ENCODE measurements at places on chromosomes 11 and 22. TPM values are rescaled to one million over a fixed set of nuclear protein-coding genes. Genes with fewer than 3 reads are reported as not detected.
A peak's percentile ranks its signal among the peaks of the same experiment; 100 is the strongest.

RBFOX2 gene
- 71.5 TPM for total RNA-seq

UBQLNL gene
- 0.12 TPM for total RNA-seq

NEU3 gene
- 4.8 TPM for total RNA-seq

MLC1 gene
- 0.29 TPM for total RNA-seq

MMP12 gene
- total RNA-seq = not detected

OR51E2 gene
- 0.31 TPM for total RNA-seq

PLAAT2 gene
- 0.32 TPM for total RNA-seq

MMP8 gene
- total RNA-seq = 0.37 TPM

DRICH1 gene
- not detected for total RNA-seq

AMOTL1 gene
- total RNA-seq = 60.6 TPM

DNA sequence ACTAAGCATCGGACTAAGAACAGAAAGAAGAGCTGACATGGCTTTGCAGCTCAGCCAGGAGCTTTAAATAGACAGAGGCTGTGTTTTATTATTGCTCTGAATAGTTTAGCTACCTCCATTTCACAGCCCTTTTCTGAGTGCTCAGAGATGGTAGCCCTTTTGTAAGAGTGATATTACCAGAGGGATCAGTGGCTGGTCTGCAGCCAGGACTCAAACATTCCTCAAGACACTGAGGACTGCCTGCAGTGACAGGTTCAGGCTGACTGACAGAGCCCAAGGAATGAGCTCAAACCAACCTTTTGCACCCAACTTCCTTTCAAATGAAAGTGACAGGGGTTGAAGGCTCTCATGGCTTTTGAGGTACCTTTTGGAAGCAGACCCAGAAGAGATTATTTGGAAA is 189.0 kb downstream of the DDX10 start:
- no peak for DNase-seq

GRCh38 chr22:38411016-38411415 is 44.0 kb downstream of the KCNJ4 start:
- DNase-seq = no peak

GRCh38 chr11:31847761-31848160 is 36.6 kb upstream of the PAX6 start:
- DNase-seq = no peak

- DNase-seq = peak; percentile 28
These were observed 2.9 kb downstream of the SEPTIN5 start for GRCh38 chr22:19717181-19717580.

GRCh38 chr11:39190751-39191150 is 2268.7 kb downstream of the LRRC4C start:
- no peak for DNase-seq

- DNase-seq = no peak
These were observed 2.4 kb downstream of the CELSR1 start for GRCh38 chr22:46534901-46535630.

GRCh38 chr11:8760896-8761295 is 78.3 kb downstream of the RPL27A start:
- no peak for DNase-seq

GRCh38 chr11:13687271-13687670 is 18.8 kb downstream of the FAR1 start:
- no peak for DNase-seq

GRCh38 chr11:113644605-113645004 is 61.5 kb downstream of the TMPRSS5 start:
- peak; percentile 22 for DNase-seq

GRCh38 chr11:117735350-117735977 is 61.6 kb downstream of the DSCAML1 start:
- no peak for DNase-seq

DNA sequence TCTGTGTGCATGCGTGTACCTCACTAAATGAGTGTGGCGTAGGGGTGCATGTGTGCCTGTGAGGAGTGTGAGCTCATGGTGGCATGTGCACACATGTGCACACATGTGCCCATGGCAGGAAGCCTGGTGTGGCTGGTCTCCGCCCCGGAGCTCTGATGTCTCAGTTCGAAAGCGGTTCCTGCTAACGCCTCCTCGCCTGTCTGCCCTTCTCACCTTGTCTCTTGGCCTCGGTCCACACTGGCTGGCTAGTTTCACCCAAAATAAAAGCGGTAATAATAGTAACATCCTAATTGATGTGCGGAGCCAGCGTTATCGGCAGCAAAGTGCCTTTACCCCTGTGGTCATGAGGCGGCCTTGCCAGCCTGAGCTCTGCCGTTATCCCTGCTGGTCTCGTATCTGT is 1190.4 kb downstream of the BRD1 start:
- no peak for DNase-seq

GRCh38 chr22:23062616-23063538 is 7.4 kb upstream of the GNAZ start:
- DNase-seq = no peak

DNA sequence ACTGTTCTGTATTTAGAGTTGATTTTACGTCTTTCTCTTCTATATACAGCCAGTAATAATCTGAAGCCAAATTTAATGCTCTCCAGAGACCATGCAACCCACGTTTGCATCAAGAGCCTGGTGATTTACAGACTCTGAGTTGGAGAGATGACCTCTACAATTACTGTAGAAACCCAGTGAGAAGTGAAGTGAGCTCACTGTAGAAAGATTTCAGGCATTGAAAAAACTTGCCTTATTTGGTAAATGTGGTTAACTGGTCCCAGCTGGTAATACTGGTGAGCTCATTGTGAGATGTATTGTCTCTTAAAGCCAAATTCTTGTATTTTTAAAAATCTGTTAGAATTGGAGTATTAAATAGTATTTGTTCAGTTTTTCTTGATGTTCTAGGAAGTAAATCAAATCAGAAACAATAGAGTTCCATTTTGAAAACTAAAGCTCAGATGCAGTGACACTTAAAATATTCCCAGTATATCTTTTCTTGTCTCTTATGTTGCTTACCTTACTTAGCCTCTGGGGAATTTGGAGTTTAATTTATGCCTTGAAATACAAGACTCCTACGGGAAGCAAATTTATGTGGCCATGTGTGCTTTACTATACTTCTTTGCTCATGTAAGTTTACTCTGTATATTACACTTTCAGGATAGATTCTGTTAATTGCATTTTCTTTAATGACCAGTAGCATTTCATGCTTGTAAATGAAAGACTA is 189.9 kb downstream of the ARHGAP42 start:
- no peak for DNase-seq

- no peak for DNase-seq
These were observed 15.6 kb upstream of the INCENP start for GRCh38 chr11:62108017-62108750.

- DNase-seq = no peak
These were observed 570.1 kb downstream of the BRD1 start for GRCh38 chr22:49257551-49257961.

DNA sequence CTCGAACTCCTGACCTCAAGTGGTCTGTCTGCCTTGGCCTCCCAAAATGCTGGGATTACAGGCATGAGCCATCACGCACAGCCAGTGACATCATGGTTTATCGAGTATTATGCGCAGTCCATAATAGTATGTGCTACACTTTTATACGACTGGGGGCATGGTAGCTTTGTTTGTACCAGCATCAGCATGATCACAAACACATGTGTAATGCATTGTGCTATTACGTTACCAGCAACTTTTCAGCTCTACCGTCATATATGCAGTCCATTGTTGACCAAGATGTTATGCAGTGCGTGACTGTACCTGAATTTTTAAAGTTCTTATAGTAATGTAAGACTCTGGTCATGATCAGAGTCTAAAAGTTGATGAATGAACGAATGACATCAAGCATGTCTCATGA is 67.9 kb downstream of the ZC3H12C start:
- DNase-seq = no peak

DNA sequence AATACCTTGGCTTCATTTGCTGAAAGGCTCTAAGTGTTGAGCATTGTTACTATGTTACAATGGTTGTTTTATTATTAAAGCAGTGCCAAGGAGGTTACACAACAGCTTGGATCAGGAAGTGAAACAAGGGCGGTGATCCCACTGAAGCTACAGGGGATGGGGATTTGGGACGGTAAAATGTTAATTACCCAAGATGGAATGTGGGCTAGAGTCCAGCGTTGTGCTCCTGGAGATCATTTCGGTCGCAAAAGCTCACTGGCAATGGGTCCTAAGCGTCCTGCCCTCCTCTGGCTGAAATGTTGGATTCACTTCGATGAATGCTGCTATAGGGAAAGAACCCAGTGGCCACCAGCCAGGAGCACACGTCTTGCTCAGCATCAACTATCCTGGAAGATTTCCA is 48.3 kb downstream of the FAM83F start:
- no peak for DNase-seq

GRCh38 chr11:128830290-128831173 is 36.6 kb downstream of the KCNJ1 start:
- no peak for DNase-seq

- peak; percentile 24 for DNase-seq
These were observed 7.6 kb downstream of the AP2A2 start for GRCh38 chr11:933142-933851.

GRCh38 chr11:46984548-46984947 is 48.0 kb downstream of the CSTPP1 start:
- no peak for DNase-seq

DNA sequence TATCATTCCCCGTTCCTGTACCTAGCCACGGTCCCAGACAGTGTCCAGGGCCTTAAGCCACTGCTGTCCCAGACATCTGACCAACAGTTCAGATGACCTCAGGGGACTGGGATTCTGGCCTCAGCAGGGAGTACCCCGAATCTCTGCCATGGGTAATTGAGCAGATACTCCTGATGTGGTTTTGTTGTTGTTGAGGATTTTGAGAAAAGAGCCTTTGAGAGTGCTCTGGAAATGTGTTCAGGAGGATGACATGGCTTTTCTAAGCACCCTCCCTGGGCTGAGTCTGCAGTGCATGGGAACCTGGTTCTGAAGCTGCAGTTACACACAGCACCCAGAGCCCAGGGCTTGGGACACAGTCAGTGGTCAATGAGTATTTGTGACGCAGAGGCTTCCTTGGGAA is 30.4 kb downstream of the ADAMTS15 start:
- no peak for DNase-seq

- no peak for DNase-seq
These were observed 97.5 kb upstream of the ALX4 start for GRCh38 chr11:44407211-44407996.

DNA sequence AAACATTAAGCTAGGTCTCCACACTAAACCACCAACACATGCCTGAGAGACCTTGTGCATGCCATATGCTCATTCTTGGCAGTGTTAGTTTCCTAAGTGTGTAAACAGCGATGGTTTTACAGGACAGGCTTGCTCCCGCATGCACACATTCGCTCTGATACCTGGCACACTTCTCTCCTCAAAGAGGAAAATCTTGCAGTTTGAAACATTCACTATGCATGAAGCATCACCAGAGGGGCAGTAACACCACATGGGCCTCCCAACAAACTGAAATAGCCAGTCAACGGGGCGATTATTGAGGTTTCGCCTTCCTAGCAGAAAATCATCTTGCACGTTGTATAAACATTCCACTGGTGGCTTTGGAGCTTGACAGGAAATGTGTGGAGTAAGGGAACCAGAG is 52.6 kb downstream of the ABTB2 start:
- DNase-seq = no peak

GRCh38 chr22:39475337-39475736 is 18.5 kb downstream of the MGAT3 start:
- no peak for DNase-seq

GRCh38 chr22:38298312-38299005 is 18.8 kb downstream of the CSNK1E start:
- no peak for DNase-seq

GRCh38 chr11:24264868-24265267 is 232.0 kb upstream of the LUZP2 start:
- DNase-seq = no peak

DNA sequence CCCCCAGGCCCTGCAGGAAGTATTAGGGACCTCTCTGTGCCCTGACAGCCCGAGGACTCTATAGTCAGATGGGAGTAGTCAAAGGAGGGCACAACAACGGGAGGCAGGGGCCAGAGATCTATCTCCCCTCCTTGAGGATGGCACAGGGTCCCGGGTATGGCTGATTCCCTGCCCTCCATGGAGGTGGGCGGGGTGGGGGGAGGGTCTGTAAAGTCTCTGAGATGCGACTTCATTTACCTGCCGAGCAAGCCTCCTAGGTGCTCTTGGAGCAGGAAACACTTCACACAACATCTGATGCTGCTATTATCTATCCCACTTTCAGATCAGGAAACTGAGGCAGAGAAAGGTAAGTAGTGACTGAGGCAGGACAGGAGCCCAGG is 769 bp upstream of the CDC42EP1 start:
- DNase-seq = no peak

- no peak for DNase-seq
These were observed 105.4 kb downstream of the EFCAB6 start for GRCh38 chr22:43706571-43707328.

- no peak for DNase-seq
These were observed 22.1 kb downstream of the IFITM10 start for GRCh38 chr11:1728301-1728700.

Measured in left cardiac atrium (tissue), 4 donors.